Stimulated activated CD4-positive, alpha-beta T cell treated with anti-CD3 and anti-CD28 coated beads, Interleukin-15, amount 100 ng/mL, for 1 hour (primary cell): ENCODE measurements at places on chromosomes 11 and 22.
A peak's percentile ranks its signal among the peaks of the same experiment; 100 is the strongest.

DNA sequence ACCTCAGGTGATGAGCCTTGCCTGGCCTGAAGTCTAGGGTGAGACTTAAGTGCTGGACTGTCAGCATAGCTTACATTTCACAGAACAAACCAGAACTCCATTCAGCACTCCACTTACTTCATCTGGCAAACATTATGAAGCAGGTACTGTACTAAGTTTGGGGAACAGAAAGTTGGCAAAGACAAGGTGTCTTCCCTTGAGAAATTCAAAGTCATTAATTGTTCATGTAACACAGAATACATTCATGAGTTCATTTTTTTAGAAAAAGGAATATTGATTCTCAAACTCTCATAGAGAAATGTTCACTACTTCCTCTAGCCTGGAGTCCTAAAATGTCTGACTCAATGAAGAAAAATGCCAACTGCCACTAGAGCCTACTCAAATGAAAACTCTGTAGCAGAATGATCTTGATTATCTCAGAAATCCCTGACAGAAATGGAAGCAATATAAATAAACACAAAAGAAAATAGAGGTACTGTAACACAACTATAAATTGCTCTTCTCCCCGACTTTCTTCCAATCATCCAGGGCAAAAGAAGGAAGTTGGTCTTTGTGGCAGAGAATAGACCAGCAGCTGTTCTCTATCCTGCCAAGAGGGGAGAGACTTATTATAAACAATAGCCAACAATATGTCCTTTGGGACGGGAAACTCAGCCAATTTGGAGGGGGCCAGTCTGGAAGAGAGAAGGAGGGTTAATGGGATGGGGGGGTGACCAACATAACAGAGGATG lies 129.2 kb upstream of the MTMR2 start:
- DNase-seq = no peak

- no peak for DNase-seq
Observed at GRCh38 chr11:68199295-68199987, 13.7 kb downstream of the KMT5B start.

GRCh38 chr22:46039535-46039934 lies 62.6 kb upstream of the WNT7B start:
- no peak for DNase-seq

- DNase-seq = no peak
Observed at GRCh38 chr11:10878408-10879214, 20.8 kb upstream of the ZBED5 start.

DNA sequence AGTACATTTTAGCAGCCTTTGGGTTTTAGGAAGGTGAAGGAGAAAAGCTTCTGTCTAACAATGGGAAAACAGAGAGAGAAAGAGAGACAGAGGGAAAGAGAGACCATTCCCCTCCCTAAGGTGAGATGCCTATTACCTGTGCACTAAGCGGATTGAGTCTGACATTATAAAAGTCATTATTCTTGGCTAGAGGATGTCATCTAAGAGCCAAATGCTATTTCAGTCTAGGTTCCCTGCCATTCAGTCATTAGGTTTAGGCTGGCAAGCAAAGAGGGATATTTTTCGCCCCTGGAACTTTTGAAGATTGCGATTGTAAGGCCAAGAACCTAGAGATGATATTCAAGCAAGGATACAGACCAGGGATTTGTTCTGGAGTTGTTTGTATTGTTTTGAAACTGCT lies 7.2 kb downstream of the BLID start:
- DNase-seq = no peak

DNA sequence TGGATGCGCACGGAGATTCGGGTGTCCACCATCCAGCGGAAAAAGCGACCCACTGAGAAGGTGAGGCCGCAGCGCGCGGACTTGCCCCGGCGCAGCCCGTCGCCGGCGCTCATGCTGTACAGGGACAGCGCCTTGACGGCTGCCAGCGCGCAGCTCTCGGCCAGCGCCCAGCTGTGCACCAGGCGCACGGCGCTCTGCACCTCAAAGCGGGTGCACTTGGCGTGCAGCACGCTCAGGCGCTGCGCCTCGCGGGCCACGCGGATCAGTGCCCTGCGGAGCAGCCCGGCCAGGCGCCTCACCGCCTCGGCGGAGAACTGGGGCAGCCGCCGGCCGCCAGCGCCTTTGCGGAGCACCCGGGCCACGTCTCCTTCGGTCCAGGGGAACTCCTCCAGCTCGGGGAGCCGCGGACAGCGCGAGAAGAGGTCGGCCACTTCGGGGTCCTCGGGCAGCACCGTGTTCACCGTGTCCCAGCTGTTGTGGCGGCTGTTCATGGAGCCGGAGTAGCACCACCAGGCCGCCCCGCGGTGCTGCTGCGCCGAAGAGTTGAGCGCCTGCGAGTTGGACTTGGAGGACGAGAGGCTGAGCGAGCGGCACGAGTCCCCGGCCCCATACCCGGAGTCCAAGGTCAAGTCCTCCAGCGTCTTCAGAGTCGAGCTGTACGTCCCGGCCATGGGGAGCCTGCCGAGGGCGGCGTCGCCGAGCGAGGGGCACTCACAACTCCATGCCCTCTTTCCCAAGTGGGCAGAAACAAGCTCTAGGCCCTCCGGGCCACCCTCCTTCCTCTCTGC lies 703 bp downstream of the ABTB2 start:
- peak; percentile 25 for DNase-seq

- DNase-seq = peak; percentile 15
Observed at GRCh38 chr11:119196833-119197483, 9.2 kb upstream of the CBL start.

- no peak for DNase-seq
Observed at GRCh38 chr22:44760476-44760875, 8.1 kb downstream of the ARHGAP8 start.

DNA sequence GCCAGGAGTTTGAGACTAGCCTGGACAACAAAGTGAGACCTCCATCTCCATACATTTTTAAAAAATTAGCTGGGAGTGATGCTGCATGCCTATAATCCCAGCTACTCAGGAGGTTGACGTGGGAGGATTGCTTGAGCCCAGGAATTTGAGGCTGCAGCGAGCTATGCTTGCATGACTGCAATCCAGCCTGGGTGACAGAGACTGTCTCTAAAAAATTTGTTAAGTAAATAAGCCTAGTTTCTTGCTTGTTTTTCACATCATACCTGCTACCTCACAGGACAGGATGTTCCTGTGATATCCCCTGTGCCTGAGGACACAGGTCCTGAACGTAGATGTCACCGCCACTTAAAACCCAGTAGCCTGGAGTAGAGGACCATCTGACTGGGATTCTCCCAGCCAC lies 348.6 kb downstream of the MN1 start:
- DNase-seq = no peak
